Stimulated activated CD4-positive, alpha-beta T cell treated with anti-CD3 and anti-CD28 coated beads, TNF-alpha, amount 100 ng/mL, for 4 hours (primary cell): ENCODE measurements at places on chromosomes 2 and 18.

DNA sequence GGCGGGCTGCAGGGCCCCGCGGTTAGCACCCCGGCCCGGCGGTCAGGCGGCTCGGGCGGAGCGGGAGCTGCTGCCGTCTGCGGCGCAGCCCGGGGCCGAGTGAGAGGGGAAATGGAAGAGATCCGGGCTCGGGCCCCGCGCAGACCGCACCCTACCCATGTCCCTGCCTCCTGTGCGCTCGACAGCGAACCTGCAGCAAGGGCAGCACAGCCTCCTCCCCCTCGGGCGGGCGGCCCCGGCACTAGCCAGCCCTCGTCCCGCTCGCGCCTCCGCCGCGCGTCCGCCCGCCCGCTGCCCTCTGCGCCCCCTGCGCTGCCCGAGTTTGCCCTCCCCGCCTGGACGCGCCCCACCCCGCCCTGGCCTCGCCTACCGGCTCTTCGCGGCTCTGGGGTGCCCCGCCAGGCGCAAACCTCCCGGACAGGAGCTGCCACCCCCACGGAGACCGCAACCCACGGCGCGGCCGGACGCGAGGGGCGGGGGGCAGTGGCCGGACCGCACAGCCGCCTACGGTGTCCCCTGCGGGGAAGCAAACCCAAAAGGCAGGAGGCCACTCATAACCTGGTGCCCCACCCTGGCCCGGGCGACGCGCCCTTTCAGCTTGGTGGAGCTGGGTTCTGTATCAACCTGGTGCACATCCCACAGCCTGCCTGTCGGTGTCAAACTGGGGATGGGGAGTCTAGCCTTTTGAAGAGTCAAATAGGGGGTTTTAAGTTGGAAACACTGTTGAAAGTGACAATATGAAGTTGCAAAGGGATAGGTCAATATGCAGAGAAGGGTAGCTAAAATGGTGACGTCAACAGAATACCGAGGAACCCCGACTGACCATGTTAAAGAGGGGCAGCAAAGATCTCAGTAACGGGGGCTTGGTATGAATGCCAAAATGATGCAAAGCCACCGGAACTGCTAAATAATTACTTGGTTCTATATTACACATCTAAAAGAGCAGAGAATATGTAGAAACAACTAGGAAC lies at the start of gene IHH:
Gene IHH (minus strand): TSS at position 101 of the 971 bp plus-strand sequence. CDS start 454 bp downstream, outside the sequence.
- no peak for DNase-seq

DNA sequence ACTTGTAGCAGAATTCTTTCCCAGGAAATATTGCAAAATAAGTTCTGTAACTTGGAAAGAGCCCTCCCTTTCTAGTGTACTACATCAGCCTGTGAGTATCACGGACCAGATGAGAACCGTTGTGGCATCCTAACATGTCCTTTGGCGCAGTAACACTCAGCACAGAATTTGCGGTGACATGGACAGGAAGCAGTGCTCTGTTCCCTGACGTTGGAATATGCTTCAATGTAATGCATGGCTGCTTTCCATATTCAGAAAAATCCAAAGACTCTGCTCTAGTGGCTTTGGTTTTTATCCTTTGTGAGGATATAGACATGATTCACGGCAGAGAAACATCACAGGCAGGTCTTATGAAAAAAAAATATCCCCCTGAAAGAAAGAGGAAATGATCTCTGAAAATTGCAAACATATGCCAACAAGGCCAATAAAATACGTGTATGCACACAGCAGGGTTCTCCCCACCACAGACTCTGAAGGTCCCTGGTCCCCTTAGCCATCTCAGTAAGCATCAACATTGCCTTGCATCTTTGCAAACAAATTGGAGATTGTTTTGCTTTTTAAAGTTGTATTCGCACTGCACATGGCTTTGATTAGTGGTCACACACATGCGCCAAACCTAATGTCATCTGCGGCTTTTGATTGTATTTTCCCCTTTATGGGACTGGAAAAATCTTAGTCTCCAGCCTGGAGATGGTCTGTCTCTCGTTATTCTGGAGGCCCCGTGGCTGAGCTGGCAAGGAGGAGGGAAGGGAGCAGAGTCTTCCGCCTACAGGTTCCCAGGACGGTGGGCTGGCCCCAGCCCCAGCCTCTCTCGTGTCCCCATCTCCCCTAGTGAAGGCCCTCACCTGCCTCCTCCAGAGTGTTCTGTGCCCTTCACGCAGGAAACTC lies 122.9 kb downstream of the COPS8 start:
- no peak for DNase-seq

- DNase-seq: no peak
Measured at GRCh38 chr2:109124982-109125592, 3.9 kb upstream of the SH3RF3 start.

DNA sequence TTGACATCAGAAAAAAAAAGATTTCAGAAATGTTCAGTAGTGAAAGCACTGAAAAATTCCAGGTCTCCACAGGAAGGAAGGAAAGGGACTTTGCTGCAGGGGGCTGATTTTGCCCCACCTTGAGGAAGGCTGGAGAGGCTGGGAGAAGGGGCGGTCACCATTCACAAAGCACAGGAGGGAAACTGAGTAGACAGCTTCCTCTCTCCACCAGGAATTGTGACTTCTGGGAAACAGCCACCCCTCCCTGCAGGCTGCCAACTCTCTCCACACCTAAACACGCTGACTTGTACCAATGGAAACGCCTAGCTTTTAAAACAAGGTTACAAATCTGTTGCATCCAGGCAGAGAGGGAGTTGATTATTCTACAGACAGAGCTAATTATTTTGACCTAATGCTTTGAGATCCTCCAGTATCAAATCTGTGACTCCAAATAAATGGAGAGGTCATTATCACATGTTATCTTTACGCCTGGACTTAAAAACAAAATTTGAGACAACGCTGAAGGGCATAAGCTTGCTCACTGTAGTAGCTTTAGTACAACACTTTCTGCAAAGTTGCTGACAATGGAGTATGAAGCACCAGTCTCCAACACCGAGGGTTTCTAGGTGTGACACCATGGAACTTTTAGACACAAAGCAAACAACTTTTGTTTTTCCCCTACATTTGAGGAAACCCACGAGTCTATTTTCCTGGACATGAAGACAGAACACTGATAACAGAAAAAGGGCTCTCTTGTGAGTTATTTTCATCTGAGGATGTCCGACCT lies 42.7 kb downstream of the EPHA4 start:
- no peak for DNase-seq

- DNase-seq: no peak
Measured at GRCh38 chr18:51623653-51624052, 426.2 kb upstream of the MEX3C start.

DNA sequence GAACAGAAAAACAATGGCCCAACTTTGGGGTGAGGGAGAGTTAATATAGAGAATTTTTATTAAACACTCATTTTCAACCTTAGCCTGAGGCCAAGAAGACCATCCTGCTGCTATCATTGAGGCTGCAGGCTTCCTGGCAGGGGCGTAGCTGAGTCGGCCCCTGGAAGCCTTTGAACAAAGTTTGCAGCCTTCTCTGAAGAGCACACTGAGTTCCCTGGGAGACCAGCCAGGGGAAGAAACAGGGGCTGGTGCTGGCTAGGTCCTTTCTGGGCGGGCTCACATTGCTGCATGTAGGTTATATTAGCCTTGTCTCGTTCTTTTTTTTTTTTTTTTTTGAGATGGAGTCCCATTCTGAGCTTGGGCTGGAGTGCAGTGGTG lies 126.8 kb upstream of the HS6ST1 start:
- DNase-seq: no peak

GRCh38 chr2:108632332-108633160 lies 86.7 kb upstream of the RANBP2 start:
- no peak for DNase-seq

GRCh38 chr2:121375621-121376159 lies 90.7 kb upstream of the TFCP2L1 start:
- no peak for DNase-seq

DNA sequence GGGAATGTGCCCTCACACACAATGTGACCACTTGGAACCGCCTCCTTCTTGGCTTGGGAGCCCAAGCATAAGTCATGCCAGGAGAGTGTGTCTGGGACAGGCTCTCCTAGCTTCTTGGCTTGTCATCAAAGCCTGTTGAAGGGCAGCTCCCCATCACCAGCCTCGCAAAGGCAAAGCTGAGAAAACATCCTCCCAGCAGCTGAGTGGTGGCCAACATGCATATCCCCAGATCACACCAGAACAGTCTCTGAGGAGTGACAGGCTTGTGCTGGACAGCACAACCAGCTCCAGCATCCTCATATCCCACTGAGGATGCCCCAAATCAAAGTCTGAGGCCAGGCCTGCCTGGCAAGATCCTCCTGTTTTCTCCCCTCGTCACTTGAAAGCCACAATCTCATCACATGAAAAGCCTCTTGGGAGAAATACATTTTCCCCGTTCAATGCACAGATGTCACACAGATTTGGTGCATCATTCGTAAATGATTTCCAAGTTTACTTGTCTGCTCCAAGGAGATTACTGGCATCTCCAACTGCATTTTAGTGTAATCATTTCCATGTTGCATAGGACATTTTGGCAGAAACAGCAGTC lies 269.3 kb downstream of the TTC32 start:
- DNase-seq: no peak

GRCh38 chr2:6970976-6971480 lies 53.8 kb downstream of the RNF144A start:
- no peak for DNase-seq

DNA sequence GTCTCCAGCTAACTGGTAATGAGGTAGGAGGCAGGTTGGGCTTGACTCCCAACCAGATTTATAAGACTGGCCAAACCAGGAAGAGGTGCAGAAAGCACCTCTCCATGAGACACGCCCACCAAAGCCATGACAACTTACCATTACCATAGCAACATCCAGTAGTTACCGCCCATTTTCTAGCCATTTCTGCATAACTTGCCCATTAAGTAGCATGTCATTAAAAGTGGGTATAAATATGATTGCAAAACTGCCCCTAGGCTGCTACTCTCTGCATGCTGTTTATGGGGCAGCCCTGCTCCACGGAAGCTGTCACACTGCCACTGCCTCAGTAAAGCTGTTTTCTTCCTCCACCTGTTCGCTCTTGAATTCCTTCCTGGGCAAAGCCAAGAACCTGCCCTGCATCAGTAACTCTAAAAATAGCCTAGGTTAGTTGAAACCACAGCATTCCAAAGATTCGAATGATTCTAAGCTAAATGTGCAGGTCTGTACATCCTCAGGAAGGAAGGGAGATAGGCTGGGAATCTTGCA lies 131.9 kb downstream of the ATL2 start:
- DNase-seq: no peak
